Activated CD8-positive, alpha-beta memory T cell treated with anti-CD3 and anti-CD28 coated beads, Interleukin-2, amount 10 ng/mL, durations not matched to agents 7 days and 5 days (primary cell): ENCODE measurements at places on chromosomes 12 and 14.

- DNase-seq, result no peak
These were observed 34.5 kb downstream of the IPO8 start for GRCh38 chr12:30661210-30661609.

DNA sequence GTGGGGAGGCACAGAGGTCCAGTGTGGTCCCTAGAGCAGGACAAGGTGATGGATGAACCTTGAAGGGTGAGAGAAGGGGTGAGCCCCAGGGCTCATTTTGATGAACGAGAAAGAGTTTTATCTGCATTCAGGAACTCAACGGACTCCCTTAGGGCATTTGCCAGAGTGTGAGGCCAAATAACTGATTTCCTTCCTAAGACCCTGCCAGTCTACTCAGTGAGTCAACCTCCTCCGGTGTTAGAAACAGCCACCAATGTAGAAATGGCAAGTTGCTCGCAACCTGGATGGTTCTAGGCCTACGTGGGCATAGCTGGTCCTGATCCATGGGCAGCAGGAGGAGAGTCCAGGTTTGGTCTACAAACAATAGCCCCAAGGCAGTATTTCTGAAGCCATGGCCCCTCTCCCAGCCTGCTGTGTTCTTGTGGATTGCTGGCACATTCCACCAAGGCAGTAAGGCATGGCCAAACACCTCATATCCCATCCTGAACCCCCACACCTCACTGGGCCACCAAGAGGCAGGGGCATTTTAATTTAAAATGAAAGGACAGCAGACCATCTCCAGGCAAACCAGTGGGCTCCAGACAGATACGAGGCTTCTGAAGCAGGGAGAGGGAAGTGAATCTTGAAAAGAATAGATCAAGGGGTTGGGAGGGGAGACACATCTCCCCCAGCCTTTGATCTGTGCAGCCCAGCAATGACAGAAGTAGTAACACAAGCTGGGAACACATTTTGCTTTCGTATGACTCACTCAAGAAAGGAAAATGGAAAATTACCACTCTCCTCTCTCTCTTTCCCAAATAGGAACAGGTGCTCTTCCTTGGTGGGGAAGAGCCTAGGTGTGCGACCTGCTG lies 25.4 kb upstream of the TESC start:
- DNase-seq, result no peak

- DNase-seq, result no peak
These were observed 12.2 kb downstream of the TBX3 start for GRCh38 chr12:114671443-114672411.

DNA sequence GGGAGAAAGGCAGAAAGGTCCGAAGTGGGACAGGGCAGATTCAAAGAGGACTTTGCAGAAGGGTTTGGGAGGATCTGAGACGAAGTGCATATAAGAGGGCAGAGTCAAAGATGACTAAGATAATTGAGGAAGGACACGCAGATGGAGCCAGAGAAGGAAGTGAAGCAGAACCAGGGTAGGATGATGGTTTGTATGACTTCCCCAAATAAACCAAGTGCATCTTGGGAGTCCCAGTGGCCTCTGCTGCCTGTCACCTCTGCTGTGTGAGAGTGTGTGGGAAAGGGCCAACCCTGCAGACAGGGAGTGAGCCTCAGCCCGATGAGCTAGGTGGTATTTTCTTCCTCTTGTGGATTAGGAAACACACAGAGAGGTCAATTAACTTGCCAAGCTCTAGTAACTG lies 36.8 kb downstream of the FLVCR2 start:
- DNase-seq, result no peak
